Head of caudate nucleus (tissue), 42 donors: ENCODE measurements at places on chromosomes 2 and 18.

GRCh38 chr18:58251416-58251815 is 207.4 kb downstream of the NEDD4L start:
- DNase-seq, result no peak

DNA sequence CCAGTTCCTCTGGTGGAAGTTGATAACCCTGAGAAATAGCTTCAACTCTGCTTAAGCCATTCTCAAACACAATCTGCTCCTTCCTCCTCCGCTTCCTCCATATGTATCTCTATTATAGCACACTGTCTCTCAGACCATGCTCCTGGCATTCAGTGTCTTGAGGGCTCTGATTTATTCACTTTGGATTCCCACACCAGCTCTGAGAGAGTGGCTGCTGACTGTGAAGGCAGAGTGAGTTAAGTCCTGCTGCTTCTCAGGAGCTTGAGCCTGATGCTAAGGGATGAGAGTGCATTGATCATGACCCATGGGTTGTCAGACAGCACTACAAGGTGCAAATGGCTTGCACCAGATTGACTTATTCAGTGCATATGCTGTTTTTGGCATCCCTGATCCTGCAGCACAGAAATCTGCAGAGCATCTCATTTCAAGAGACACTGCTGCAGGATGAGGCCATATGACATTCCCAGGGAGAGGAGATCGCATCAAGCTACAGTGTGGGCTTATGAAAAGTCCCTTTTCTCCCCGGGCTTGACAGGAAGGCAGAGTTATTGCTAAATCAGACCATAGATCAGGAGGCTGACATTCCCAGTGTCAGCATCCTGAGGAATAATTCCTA is 500.5 kb upstream of the RAB6C start:
- no peak for DNase-seq

GRCh38 chr2:128357506-128358370 is 39.1 kb upstream of the HS6ST1 start:
- no peak for DNase-seq

GRCh38 chr2:140916410-140916809 is 1214.4 kb downstream of the LRP1B start:
- no peak for DNase-seq

DNA sequence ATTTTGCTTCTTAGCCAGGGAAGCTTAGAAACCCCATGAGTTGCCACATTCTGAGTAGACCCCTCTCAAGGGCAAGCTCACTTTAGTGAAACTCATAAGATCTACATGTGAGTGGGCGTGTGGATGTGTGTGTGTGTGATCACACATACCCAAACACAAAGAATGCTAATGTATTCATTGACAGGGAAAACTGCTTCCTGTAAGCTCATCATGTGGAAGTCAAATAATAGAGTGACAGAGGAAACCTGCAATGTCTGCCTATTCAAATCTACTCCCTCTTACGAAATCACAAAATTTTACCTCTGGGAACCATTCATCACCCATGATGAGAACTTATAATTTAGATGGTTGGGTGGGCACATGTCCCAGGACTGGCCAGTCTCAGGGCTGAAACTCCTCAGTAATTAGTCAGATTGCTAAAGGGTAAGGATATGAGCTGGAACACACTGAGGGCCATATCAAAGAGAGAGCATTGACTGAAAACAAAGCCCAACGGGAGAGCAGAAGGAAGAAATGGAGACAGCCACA is 94.5 kb upstream of the CCDC150 start:
- DNase-seq, result no peak

DNA sequence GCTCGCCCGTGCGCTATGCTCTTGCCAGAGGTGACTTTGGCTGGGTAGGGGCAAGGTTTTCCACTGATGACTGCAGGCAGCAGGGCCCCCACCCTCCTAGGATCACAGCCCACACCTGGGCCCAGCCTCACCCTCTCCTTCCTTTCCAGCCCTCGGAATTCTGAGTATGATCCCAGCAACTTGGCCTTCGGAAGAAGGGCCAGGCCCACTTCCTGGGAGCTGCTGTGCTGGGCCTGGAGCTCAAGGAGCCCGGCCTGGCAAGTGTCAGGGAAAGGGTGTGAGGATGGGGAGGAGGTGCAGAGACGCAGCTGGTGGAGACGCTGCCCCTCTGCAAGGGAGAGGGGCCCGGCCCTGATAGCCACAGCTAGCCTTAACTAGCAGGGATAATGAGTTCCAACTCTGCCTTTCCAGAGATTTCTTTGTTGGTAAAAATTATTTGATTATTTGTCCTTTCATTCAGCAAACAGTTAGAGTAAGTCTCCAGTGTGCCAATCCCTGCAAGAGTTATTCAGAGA is 1.7 kb upstream of the CNDP1 start:
- DNase-seq, result no peak

DNA sequence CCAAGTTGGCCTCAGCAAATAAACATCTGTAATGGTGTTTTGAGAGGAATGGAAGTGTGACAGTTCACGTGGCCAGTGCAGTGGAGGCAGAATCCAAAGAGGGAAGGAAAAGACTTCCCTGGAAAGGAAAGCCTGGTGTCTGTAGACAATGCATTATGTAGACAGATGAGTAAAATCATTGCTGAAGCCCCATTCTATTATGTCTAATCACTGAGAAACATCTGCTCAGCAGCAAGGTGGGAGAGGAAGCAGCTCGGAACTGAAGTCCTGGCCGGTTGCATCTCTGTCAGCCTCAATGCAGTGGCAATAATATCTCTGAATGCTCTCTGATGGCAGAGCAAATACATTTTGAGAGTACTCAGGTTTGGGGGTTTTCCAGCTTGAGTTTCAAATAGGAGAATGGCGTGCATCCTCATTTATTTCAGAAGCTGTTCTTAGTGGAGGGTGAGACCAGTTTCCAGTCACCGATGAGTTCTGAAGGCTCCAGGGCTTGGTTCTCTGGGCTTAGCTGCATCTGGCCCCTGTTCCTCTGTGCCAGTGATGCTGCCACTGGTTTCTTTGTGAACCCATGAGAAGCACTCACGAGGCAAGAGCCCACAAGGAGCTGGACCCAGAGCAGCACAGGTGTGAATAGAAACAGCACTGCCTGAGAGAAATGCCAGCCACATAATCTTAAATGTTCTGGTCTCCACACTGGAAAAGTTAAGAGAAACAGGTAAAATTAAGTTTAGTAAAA is 63.3 kb downstream of the RPIA start:
- DNase-seq, result no peak

- no peak for DNase-seq
These were observed 9.5 kb downstream of the BIN1 start for GRCh38 chr2:127097471-127097765.

- no peak for DNase-seq
These were observed 191.0 kb downstream of the HRH4 start for GRCh38 chr18:24651434-24651833.

GRCh38 chr2:170218456-170218855 is 40.5 kb downstream of the MYO3B start:
- DNase-seq, result no peak

DNA sequence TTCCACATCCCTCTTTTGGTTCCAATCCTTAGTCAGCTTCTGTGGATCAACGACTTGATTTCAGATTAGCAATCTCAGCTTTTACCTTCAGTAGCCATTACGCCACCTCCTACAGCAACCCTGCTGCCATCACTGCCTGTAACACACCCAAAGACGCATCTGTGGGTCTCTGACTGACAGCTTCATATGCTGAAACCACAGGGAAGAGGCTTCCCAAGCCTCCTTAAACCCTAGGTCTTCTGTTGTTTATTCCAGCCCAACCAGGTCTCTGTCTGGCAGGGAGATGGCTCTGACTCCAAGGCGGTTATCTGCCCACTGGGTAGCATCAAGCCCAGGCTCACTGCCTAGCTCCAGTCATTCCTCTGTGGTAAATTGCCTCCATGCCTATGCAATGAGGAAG is 28.6 kb upstream of the TRIB2 start:
- DNase-seq, result no peak

DNA sequence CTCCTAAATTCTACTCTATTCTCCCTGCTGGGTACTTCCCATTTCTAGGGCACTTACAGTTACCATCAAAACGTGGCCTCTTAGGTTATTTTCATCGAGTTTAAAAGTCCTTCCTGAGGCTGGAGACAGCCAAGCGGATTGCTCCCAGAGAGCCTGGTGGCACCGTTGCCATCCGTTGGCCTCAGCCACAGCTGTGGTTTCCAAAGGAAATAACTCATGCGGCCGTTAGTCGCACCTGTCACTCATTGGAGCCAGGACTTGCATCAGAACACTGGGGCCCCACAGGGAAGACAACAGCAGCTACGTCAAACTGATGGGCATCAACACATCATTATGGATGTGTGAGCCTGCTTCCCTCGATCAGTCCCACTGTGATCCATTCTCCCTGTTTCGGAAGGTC is 453.4 kb downstream of the BCL11A start:
- no peak for DNase-seq

DNA sequence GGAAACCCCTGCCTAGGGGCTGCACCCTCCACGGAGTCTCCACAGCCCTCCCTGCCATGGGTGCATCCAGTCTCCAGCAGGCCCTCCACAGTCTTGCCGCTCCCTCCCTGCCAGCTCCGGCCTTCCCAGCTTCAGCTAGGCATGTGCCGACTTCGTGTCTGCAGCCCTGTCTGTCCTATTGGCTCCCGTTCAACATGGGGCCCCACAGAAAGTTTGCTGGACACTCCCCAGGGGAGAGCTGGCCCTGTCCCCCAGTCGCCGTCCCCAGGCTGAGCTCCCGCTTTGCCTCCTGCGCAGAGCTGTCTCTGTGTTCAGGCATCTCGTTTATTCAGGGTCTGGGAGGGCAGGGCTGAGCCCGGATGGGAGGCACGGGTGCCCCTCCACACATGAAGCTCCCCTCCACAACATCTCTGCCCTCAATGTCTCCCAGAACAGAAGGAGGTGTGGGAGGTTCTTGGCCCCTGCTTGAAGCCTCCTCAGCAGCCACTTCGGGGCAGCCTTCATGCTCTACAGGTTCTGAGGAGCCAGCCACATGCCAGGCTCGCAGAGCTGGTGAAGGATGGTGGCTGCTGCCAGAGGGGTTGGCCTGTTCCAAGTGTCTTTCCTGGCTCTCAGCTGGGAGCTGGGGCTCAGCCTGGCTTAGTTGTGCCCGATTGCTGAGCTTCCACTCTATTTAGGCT is 120.1 kb upstream of the PXDN start:
- no peak for DNase-seq

DNA sequence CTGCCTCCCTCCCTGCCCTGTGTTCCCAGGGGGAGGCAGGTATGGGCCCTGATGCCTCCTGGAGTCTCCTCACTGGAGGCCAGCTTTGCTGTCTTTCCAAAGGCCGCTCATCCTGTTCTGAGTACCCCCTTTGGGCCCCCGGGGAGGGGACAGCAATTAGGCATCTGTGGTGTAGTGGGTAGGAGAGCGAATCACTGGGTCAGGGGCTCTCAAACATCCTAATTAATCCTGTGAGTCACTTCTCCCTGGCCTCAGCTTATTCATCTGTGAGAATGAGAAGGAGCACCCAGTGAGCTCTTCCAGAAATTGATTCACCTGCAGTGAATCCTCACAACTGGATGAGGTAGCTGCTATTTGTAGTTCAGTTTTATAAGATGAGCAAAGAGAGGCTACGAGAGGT is 16.4 kb downstream of the TET3 start:
- no peak for DNase-seq

- no peak for DNase-seq
These were observed 430.2 kb downstream of the SETBP1 start for GRCh38 chr18:45110577-45111501.

- no peak for DNase-seq
These were observed 39.1 kb upstream of the PLEKHM3 start for GRCh38 chr2:208064220-208064961.

- DNase-seq, result no peak
These were observed 231.2 kb downstream of the TCF4 start for GRCh38 chr18:55356815-55357214.

DNA sequence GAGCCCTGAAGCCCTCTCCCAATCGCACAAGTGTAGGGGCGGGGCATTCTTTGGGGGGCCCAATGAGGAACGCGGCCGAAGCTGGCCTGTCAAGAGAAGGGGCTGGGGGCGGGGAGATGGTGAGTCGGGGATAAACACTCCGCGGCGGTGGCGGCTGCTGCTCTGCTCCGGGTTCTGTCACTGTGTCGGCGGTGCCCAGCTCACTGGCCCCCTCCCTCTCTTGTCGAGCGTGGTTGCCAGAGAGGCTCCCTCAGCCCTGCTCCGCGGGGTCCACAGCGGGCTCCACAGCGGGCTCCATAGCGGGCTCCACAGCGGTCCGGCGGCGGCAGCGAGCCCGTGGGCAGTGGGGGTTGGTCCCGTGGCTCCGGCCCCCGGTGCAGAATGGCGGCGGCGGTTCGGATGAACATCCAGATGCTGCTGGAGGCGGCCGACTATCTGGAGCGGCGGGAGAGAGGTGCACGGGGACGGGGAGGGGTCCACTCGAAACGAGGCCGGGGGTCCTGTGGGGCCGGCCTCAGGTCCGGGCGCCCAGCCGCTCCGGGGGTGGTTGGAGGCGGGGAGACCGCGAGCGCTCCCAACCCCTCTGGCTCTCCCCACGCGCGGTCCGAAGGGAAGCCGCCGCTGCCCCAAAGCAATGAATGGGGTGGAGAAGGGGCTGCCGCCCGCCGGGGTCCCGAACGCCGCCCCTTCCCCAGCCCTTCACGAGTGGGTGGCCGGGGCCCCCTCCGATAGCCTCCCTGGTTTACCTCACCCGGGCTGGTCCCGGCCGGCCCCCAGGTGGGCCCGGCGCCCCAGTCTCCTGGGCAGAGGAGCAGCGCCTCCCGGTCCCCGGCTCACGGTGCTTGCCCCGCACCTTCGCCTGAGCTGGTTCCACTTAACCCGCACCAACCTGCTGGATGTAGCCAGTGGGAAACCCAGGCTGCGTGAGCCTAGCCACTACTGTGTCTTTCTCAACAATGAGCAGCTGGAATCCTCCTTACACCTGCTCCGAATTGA is at the start of gene MXD1:
Gene MXD1, plus strand, starts transcription at position 160 of the 996 bp plus-strand sequence. Its CDS starts 222 bp downstream, at position 382.
- peak; percentile 17 for DNase-seq

- no peak for DNase-seq
These were observed 77.5 kb downstream of the GFPT1 start for GRCh38 chr2:69309351-69310110.

DNA sequence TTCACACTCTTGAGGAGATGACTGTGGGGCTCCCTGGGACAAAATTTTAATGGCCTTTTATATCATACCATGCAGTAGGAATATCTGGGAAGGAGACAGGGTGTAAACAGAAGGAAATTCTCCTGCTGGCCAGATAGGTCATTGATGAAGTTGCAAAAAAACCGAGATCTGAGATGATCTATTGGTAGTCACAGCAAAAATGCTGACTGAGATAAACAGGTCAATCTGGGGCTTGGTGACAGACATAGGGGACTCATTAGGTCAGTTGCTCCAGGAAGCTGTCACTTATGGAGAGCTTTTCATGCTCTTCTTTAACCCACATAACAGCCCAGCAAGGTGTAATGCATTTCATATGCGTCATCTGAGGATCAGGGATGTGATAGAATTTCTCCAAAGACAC is 2.6 kb upstream of the IL36A start:
- DNase-seq, result no peak

GRCh38 chr18:37124516-37124915 is 295.6 kb downstream of the KIAA1328 start:
- DNase-seq, result no peak

GRCh38 chr2:38671946-38672345 is 6.0 kb downstream of the GALM start:
- no peak for DNase-seq
